ENCODE measurements at places on chromosomes 4 and X.

DNA sequence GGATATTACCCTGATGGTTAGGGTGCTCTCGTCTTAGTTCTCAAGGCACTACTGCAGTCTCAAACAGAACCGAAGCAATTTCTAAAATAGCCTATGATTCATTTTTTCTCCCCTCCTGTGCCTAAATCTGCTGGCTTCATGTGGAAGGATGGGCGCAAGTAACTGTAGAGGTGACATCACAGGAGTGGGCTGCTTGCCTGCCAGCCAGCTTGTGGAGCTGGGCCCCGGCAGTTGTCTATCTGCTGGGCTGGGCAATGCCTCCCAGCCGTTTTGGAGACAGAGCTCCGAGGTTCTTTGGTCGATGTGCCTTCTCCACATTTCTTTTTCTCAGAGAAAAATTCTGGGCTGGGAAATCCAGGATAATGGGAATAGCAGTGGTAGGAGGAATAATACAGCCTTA, 34.3 kb upstream of the CITED1 start:
- no peak for DNase-seq

GRCh38 chr4:181796502-181796901, 446.7 kb upstream of the TENM3 start:
- no peak for DNase-seq

DNA sequence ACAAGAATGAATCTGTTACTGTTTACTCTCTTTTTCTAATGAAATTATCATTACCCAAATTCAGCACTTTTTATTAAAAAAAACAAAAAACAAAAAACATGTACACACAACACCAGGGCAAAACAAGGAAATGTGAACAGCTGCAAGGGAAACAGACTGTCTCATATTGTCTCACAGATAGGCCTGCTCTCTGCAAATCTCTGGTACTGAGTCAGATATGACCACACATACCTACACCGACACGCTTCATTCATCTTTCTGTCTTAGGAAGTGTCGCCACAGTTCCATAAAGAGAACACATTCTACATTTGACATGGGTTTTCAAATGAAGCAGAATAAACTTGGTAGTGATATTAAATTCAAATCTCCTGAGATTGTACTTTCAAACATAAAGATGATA, 92.2 kb upstream of the GPR34 start:
- no peak for DNase-seq

GRCh38 chr4:36142504-36142903, 101.8 kb downstream of the ARAP2 start:
- no peak for DNase-seq

- no peak for DNase-seq
Observed at GRCh38 chrX:135295944-135296305, 13.4 kb upstream of the ETDC start.

GRCh38 chrX:39809331-39809730, 288.4 kb downstream of the BCOR start:
- DNase-seq: no peak

DNA sequence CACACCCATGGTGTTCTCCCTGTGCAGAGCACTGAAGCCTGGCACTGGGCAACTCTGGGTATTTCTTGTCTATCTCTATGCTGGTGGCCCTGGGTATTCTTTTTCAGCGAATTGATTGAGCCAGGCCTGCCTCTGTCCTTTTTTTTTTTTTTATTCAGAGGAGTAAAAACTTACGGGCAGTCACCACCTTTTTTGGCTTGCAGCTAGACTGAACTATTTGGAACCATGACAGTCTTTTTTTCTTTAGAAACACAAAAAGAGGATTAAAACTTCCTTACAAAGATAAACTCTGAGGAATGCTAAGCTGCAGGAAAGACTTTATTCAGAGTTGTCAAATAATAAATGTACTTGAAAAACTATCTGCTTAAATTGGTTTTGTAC, 119.2 kb upstream of the STIM2 start:
- DNase-seq: no peak

- DNase-seq: peak; percentile 62
Observed at GRCh38 chrX:39677978-39678791, 419.6 kb downstream of the BCOR start.

- no peak for DNase-seq
Observed at GRCh38 chr4:147096667-147097604, 151.3 kb upstream of the TTC29 start.

- peak; percentile 69 for DNase-seq
Observed at GRCh38 chrX:129957241-129958082, 25.0 kb upstream of the BCORL1 start.

GRCh38 chr4:87738483-87738882, 60.9 kb upstream of the IBSP start:
- DNase-seq: no peak

GRCh38 chr4:180926277-180926676, 1316.9 kb upstream of the TENM3 start:
- DNase-seq: no peak

DNA sequence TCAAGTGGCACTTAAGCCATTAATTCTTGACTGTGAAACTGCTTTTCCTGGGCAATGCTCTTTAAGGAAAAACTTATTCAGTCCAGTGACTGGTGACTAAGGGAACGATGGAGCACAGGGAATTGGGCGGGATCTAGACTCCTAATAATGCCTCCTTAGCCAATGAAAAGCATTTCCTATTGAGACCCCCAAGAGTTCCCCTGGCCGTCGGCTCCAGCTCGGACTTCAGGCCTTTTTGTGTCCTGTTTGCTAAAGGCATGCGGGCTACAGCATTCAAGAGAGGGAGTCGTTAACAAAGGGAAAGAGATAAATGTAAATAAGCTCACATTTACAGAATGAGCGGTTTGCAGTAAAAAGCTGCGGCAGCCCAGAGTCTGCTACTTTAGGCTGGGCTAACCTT, at the start of gene LPAR4:
Gene LPAR4 (plus strand): TSS at position 232 of the 400 bp plus-strand sequence. CDS start 7,150 bp downstream, outside the sequence.
- DNase-seq: no peak

GRCh38 chr4:45317276-45317675, 590.9 kb upstream of the GNPDA2 start:
- DNase-seq: no peak

DNA sequence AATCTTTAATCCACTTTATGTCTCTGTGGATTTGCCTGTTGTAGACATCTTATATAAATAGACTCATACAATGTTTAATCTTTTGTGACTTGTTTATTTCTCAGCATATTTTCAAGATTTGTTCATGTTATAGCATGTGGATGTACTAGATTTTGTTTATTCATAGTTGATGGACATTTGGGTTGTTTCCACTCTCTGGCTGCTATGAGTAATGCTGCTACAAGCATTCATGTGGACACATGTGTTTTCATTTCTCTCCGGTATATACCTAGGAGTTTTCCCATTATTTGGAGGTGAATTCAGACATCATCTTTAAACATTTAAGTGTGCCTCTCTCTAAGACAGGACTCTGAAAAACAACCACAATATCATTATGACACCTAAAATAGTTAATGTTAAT, 2.3 kb downstream of the IKBKG start:
- no peak for DNase-seq

DNA sequence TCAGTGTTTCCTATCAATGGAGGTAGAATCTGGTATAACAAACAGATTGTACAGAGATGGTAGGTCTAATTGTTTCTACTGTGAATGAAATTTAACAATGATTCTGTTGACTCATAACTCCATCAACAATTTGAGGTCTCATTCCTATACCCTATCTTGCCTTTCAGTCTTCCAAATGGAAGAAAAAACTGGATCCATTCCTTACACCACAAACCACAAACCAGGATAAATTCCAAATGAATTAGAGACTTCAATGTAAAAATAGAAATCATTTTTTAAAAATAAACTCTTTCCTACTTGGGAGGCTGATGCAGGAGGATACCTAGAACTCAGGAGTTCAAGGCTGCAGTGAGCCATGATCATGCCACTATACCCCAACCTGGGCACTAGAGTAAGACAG, 114.4 kb upstream of the WDR44 start:
- no peak for DNase-seq

- no peak for DNase-seq
Observed at GRCh38 chr4:41647383-41647782, 101.1 kb downstream of the PHOX2B start.

GRCh38 chr4:121980643-121981042, 28.8 kb upstream of the TRPC3 start:
- no peak for DNase-seq

DNA sequence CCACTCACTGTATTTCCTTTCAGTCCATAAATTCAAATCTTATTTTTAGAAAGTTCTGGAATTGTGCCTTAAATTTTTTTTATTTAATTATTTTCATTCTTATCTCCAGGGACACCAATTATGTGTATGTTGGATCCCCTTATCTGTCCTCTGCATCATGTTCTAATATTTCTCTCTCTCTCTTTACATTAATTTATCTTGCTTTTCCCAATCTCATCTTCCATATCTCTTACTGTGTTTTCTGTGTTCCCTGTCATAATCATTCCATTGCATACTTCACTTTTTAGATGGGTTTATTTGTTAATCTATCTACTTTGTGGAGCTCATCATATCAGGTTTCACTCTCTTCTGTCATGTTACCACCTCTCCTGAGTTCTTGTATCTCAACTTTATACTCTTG, 37.4 kb downstream of the PPP2R2C start:
- no peak for DNase-seq

DNA sequence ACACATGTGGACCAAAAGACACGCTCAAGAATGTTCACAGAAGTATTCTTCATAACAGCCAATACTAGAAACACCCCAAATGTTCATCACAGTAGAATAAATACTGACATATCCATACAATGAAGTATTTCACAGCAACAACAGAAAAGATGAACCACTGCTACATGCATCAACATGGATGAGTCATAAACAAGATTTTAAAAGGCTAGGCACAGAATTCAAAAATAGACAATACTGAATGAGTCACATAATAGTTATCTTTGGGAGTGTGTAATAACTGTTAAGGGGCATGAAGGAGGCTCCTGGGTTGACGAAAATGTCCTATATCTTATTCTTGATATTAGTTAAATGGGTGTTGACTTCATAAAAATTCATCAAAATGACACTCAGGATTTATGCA, 43.5 kb downstream of the CLOCK start:
- no peak for DNase-seq

- no peak for DNase-seq
Observed at GRCh38 chr4:70315928-70316327, 18.9 kb upstream of the CABS1 start.

DNA sequence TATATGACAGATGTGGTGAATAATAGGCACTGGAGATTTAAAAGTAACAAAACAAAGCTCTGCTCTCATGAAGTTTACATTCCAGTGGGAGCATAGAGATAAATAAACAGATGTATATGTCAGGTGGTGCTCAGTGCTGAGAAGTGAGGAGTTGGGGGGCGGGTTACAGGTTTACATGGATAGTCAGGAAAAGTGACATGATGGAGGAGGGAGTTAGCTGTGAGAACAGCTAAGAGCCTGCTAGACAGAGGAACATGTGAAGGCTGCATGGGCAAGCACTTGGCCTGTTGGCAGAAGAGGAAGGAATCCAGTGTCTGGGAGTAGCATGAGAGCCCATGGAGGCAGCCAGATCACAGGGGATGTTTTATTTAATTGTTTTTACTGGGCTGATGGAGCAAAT, 10.2 kb upstream of the TMEM156 start:
- DNase-seq: no peak

All from sciatic nerve (tissue), 2 donors.